ENCODE measurements at places on chromosomes 6 and 20.

GRCh38 chr20:13865791-13866351, 81.0 kb downstream of the NDUFAF5 start:
- no peak for DNase-seq

- no peak for DNase-seq
Observed at GRCh38 chr6:106509420-106510089, 119.7 kb downstream of the RTN4IP1 start.

DNA sequence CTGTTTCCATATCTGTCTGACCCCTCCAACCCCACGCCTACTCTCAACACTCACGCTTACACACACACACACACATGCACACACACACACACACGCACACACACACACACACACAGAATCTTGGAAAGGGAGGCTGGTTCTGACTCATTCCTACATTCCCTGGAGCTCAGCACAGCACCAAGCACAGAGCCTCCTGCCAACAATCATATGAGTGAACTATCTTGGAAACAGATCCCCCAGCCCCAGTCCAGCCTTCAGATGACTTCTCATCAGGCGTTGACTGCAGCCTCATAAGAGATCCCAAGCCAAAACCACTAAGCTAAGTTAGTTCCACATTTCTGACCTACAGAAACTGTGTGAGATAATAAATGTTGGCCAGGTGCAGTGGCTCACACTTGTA, 14.1 kb upstream of the HCK start:
- DNase-seq, result no peak

- DNase-seq, result no peak
Observed at GRCh38 chr6:75532521-75532920, 38.9 kb upstream of the FILIP1 start.

DNA sequence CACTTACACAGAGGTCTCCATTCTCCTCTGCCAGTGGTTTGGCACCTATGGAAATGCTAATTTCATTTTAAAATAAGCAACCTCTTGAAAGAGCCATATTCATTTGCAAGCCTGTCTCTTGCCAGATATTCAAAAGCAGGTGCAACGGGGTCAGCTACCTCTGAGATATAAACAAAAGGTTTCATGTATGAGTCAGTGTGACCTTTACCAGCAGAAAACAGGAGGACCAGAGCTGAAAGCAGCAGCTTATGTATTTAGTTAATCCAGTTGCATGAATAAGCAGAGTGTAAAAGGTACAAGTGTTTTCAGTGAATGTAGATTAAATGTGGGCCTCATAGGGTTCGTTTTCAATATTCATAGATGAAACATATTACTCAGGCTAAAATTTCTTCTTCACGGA, 56.0 kb downstream of the TENT5A start:
- no peak for DNase-seq

DNA sequence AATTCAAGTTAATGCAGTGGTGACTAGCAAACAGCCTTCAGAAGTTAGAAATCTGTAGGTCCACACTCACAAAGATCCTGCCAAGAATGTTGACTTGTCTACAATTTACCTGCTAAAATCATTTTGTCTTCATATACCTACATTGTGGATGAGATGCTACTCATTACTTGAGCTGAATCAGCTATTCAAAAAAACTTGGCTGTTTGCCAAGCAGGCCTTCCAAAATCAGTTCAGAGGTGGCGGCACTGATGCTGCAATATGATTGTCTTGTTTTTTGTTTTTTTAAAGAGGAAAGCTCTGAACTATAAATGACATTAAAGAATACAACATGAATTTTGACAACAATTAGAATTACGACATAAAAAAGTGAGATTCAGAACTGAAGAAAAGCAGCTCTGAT, 354.7 kb upstream of the KHDRBS2 start:
- DNase-seq, result no peak

GRCh38 chr20:11270566-11270965, 596.8 kb upstream of the JAG1 start:
- no peak for DNase-seq

- no peak for DNase-seq
Observed at GRCh38 chr6:9408402-9409117, 973.2 kb upstream of the SLC35B3 start.

DNA sequence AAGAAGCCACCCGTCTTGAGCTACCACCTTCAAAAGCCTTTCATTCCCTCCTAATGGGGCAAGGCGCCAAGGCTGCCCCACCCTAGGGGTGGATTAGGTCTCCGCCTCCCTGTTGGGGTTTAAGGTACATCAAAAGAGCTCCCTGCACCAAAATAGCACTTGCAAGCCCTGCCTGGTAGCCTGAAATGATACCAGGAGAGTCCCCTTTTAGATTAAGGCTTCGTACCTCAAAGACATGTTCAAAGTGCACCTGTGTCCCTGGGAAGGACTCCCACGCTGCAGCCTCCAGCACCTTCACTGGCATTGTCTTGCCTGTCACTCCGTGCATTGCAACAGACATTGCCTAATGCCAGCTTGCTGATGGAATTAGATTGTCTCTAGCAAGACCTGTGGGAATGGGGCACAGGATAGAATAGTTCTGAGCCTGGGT, 15.7 kb upstream of the CDKN1A start:
- DNase-seq, result no peak

GRCh38 chr6:124205921-124206320, 402.3 kb downstream of the NKAIN2 start:
- DNase-seq, result no peak

DNA sequence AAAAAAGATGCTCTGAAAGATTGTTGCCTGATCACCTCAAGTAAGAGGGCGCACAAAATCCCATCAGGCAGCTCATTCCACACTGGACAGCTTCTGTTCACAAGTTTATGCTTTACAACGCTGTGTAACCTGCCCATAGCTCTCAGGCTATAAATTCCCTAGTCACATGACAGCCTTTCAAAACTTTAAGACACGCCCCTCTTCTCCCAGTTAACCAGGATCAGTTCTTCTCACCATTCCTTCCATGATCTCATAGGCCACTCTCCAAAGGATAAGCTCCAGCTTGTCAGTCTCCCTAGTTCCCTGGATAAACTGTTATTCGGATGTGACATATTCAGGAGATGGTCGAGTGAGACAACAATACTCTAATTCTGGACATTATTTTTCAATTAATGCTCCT, 15.0 kb downstream of the ADNP start:
- no peak for DNase-seq

- no peak for DNase-seq
Observed at GRCh38 chr6:113779656-113780055, 77.5 kb upstream of the MARCKS start.

DNA sequence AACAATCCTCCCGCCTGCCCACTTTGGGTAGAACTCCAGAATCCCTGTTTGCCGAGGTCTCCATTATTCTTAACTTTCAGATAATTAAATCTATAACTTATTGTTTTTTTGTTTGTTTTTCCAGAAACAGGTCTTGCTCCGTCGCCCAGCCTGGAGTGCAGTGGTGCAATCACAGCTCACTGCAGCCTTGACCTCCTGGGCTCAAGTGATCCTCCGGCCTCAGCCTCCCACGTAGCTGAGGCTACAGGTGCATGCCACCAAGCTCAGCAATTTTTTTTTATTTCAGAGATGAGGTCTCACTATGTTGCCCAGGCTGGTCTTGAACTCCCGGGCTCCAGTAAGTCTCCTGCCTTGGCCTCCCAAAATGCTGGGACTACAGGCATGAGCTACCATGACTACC, 28.8 kb downstream of the ZMYND8 start:
- no peak for DNase-seq

DNA sequence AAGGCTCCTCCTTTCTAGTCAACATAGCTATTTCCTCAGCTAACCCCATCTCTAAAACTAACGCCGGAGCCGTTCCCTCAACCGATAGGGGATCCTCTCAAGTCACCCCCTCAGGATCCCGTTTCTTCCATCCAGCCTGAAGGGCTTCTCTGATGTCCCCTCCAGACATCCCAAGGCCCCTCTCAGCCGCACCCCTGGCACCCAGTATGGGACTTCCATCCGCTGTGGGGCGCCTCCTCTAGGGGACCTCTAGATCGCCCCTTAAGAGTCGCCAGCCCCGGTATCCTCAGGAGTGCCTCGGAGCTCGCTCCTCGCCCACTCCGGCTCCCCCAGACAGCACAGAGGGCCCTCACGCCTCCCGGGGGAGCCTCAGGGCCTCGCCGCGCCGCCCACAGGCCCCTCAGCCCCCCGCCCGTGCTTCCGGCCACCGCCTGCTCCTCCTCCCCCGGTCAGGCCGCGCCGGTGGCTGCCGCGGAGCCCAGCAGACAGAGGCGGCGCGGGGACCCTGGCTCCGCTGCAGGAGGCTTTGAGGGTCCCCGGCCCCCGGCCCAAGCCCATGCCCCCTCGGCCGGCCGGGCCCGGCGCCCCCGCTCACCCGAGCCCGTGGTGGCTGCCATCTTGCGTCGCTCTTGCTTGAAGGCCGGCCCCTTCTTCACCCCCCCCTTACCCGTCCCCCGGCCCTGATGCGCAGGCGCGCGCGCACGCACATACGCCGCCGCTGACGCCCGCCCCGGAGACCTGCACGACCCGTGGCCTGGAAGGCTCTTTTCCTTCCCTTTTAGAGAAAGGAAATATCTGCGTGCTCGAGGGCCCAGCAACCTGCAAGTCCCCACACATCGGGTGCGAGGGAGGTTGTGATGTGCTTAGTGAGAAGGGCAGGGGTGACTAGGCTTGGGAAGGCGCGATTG, at the start of gene UBE2V1:
Gene UBE2V1, minus strand, starts transcription at position 639 of the 908 bp plus-strand sequence. Its CDS starts 22 bp downstream, at position 617.
- peak; percentile 92 for DNase-seq

GRCh38 chr6:73566954-73567591, 46.2 kb upstream of the EEF1A1 start:
- peak; percentile 65 for DNase-seq

GRCh38 chr6:160005211-160005610, 36.3 kb downstream of the IGF2R start:
- DNase-seq, result no peak

GRCh38 chr6:34953061-34954025, 64.3 kb downstream of the ANKS1A start:
- DNase-seq, result no peak

- DNase-seq, result no peak
Observed at GRCh38 chr6:168585441-168585840, 144.5 kb downstream of the SMOC2 start.

GRCh38 chr6:15715851-15716250, 53.0 kb upstream of the DTNBP1 start:
- DNase-seq, result no peak

- no peak for DNase-seq
Observed at GRCh38 chr20:51174536-51174935, 151.6 kb upstream of the KCNG1 start.

DNA sequence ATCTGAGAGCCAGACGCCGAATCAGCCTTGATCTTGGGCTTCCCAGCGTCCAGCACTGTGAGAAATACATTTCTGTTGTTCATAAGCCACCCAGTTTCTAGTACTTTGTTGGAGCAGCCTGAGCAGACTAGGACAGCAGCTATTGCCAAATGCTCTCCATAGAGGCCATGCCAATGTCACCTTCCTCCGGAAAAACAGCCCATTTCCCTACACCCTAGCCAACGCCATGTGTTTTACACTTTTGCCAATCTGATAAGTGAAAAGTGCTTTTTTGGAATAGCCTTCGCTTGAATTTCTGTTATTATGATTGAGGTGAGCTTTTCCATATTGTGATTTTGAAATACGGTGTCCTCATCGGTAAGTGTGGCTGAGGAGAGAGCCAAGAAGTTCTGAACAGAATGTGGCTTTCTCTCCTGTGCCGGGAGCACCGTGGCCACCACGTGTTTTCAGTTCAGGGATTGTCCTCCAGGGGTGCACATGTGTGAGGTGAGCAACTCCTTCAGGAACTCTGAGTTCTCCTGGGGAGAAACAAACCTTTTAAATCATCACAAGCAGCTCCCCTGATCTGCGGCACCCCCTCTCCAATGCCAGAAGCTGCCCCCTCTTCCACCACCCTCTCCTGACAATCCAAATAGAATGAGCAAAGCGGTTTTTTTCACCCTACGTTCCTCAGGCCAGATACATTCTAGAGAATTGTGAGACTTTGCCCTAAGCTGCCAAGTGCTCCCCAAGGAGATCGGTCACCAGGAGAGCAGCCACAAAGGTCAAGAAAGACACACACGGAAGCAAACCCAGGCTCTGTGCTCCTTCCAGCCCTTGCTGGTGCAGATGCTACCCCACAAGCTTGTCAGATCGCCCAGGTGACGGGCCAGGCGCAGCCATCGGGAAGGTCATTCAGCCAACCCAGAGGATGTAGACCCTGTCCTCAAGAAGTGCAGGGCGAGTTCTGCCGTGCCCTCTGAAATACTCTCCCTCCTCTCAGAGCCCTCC, 36.0 kb downstream of the TAF8 start:
- no peak for DNase-seq

DNA sequence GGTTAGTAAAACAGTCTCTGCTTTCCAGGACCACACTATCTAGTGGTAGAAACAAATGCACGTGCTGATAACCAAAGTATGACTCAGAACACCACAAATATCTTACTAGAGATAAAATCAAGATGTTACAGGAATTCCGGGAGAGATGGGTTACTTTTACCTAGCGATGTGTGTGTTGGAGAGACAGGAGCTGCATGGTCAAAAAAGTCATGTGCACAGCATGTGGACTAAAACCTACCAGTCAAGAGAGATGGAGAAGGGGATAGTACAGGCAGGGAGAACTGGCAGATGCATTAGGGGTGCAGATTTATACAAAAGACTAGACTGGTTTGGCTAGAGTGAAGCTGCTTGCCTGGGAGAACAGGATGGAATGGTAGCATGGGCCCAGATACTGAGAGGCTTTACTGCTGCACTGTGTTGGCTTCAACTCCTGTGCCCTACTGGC, 75.3 kb upstream of the MRAP2 start:
- DNase-seq, result no peak

GRCh38 chr20:1281279-1282057, 15.4 kb downstream of the SNPH start:
- no peak for DNase-seq

DNA sequence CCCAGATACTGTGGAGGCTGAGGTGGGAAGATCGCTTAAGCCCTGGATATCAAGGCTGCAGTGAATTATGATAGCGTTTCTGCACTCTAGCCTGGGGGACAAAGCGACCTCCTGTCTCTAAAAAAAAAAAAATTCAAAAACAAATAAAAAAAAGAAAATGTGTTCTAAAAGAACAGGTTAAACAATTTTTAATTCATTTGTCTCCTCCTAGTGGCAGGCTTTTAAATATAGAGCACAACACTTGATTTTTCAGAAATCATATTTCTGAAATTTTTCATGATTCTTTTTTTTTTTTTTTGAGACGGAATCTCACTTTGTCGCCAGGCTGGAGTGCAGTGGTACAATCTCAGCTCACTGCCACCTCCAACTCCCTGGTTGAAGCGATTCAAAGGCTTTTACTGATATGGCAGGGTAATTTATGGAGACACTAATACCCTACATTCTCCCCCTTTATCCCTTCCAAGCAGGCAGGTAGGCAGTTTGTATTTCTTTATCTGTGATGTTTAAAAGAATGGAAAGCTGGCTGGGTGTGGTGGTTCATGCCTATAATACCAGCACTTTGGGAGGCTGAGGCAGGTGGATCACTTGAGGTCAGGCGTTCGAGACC, 8.7 kb upstream of the GTF3C6 start:
- no peak for DNase-seq

- no peak for DNase-seq
Observed at GRCh38 chr6:79127660-79128059, 49.6 kb upstream of the PHIP start.

DNA sequence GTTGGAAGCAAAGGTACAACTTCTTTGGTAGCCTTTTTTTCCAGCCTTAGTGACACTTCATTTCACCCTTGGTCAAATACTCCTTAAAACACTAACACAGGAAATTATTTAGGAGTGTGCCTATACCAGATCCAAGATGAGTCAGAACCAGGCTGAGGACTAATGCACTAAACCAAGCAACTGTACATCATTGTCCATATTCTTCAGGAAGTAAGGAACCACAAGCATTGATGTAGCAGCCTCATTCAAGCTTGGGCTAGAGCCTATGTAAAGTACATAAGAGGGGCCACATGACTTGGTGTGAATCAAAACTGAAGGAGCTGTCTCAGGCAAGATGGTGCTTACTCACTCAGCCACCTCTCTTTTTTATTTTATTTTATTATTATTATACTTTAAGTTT, 20.7 kb upstream of the ADGB start:
- no peak for DNase-seq
